Tibial nerve (tissue), 4 donors: ENCODE measurements at places on chromosomes 2 and 18. TPM values are rescaled to one million over a fixed set of nuclear protein-coding genes. Genes with fewer than 3 reads are reported as not detected.
A peak's percentile ranks its signal among the peaks of the same experiment; 100 is the strongest.

- H3K36me3 ChIP-seq, result no peaks in the 10 kb centered on the region
- H3K27me3 ChIP-seq, result no peaks in the 10 kb centered on the region
- no peaks in the 10 kb centered on the region for H3K4me1 ChIP-seq
- no peak for DNase-seq
- no peak overlapping the region for H3K4me3 ChIP-seq
These were observed 402.8 kb downstream of the TXNL1 start for GRCh38 chr18:56235481-56236013.

DNA sequence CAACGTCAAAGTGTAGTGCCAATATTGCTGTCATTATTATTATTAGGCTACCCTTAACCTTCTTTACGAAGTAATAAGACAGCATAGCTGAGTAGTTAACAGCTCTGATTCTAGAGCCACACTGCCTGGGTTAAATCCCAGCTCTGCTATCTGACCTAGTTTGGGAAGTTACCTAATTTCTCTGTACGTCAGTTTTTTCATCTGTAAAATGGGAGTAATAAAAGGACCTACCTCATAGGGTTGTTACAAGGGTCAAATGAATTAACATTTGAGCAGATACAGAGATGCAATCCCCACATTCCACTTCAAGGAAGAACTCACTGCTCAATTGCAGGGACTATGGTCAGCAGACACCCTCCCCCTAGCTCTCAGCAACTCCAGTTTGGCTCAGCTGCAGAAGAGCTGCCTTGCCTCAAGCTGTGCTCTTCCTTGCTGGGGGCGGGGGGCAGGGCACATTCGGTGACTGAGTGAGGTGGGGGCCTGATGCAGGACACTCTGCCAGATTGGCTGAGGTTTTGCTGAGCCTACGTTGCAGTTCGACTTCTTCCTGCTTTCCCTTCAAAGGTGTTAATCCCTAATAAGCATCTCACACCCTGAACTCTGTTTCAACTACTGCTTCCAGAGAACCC lies 11.0 kb upstream of the LGALSL start:
- H3K4me1 ChIP-seq, result no peaks in the 10 kb centered on the region
- no peak overlapping the region for H3K4me3 ChIP-seq
- DNase-seq, result no peak

Gene DNAJC27
- 14.7 TPM for total RNA-seq

- H3K4me1 ChIP-seq, result no peaks in the 10 kb centered on the region
- no peaks in the 10 kb centered on the region for H3K27me3 ChIP-seq
- peak overlapping the region; percentile 71 for H3K27ac ChIP-seq
These were observed 39.7 kb downstream of the CYB5A start for GRCh38 chr18:74252039-74252395.

Gene ADGRF3
- total RNA-seq, result not detected

DNA sequence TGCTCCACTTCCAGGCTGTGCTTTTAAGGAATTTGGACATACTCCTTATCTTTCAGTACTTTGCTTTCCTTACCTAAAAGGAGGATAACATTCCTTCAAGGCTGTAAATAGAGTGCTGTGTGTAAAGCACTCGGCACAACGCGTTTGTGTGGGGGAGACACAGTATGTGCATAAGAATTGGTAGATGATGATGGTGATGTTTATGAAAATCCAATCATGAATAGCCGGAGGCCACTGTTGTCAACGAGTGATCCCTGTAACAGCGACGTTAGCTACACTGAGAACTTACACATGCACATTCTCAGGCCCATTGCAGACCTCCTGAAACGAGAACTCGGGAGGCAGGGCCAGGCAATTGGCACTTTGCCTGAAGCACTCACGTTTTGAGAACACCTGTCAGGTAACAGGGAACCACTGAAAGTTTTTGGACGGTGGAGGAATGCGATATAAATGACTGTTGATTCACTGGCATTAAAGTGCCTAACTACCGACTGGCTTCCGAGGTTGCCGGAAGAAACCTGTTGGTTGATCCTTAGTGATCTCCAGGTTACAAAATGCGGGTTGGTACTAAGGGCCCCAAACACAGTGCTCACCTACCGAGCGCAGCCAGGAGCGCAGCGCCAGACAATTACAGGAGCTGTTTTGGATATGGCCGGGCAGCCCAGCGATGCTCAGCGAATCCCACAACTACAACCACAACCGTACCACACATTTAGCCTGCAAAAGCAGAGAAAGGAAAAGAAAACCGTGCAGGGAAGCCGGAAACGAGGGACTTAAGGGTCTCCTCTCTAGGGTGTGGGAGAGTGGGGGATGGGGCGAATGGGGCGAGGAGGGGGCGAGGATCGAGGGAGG lies 1.0 kb upstream of the MAP4K4 start:
- peak overlapping the region; percentile 93 for H3K27ac ChIP-seq
- peak overlapping the region; percentile 66 for H3K4me3 ChIP-seq
- peak; percentile 22 for DNase-seq
- no peaks in the 10 kb centered on the region for H3K27me3 ChIP-seq
- no peaks in the 10 kb centered on the region for H3K4me1 ChIP-seq

Gene MTCL1
- total RNA-seq, result 5.9 TPM

GRCh38 chr2:189522435-189523151 lies 58.0 kb downstream of the SLC40A1 start:
- DNase-seq, result no peak
- no peaks in the 10 kb centered on the region for H3K36me3 ChIP-seq
- no peak overlapping the region for H3K4me3 ChIP-seq

- no peaks in the 10 kb centered on the region for H3K4me1 ChIP-seq
These were observed 125.5 kb upstream of the REV1 start for GRCh38 chr2:99615247-99615771.

Gene IL36A
- total RNA-seq, result not detected

Gene NOSTRIN
- 22.8 TPM for total RNA-seq

DNA sequence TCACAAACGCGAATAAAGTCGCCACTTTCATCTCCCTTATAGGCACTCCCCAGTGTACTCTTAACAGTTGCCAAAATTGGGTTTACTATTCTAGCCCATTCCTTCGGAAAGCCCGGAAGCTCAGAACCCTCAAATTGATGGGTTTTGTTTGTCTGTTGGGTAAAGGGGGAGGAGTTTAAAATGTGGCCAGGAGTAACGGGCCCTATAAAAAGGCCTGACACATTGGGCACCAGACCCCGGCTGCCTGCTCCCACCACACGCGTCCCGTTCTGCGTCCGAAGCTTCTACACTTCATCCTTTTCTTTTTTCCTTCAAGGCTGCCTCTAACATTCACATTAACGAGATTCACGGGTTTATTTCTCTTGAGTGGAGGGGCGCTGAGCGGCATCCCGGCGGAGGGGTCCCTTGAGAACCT lies 837 bp downstream of the NHEJ1 start:
- H3K4me1 ChIP-seq, result no peaks in the 10 kb centered on the region
- peak overlapping the region; percentile 97 for H3K27ac ChIP-seq
- H3K36me3 ChIP-seq, result no peaks in the 10 kb centered on the region

Gene UGT1A8
- not detected for total RNA-seq

DNA sequence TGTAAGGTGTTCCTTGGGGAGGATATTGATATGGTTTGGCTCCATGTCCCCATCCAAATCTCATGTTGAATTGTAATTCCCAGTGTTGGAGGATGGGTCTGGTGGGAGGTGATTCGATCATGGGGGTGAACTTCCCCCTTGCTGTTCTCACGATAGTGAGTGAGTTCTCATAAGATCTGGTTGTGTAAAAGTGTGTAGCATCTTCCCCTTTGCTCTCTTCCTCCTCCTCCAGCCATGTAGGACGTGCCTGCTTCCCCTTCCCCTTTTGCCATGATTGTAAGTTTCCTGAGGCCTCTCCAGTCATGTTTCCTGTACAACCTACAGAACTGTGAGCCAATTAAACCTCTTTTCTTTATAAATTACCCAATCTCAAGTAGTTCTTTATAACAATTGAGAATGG lies 458.7 kb downstream of the LPIN1 start:
- H3K27me3 ChIP-seq, result no peaks in the 10 kb centered on the region
- no peak overlapping the region for H3K27ac ChIP-seq
- H3K4me3 ChIP-seq, result no peak overlapping the region
- no peak for DNase-seq

Gene SERPINB13
- total RNA-seq, result not detected

Gene KLF7
- 32.0 TPM for total RNA-seq

GRCh38 chr2:47520302-47520630 lies 117.3 kb downstream of the MSH2 start:
- H3K4me1 ChIP-seq, result peaks cover 6% of the 10 kb centered on the region
- no peaks in the 10 kb centered on the region for H3K36me3 ChIP-seq
- H3K27ac ChIP-seq, result no peak overlapping the region
- peak overlapping the region; percentile 48 for H3K4me3 ChIP-seq
- H3K27me3 ChIP-seq, result no peaks in the 10 kb centered on the region

- no peak overlapping the region for H3K4me3 ChIP-seq
- peaks cover under 1% of the 10 kb centered on the region for H3K4me1 ChIP-seq
- no peaks in the 10 kb centered on the region for H3K36me3 ChIP-seq
- no peaks in the 10 kb centered on the region for H3K27me3 ChIP-seq
- no peak overlapping the region for H3K27ac ChIP-seq
These were observed 111.6 kb upstream of the NABP1 start for GRCh38 chr2:191566344-191566743.

- H3K4me3 ChIP-seq, result no peak overlapping the region
- H3K27me3 ChIP-seq, result no peaks in the 10 kb centered on the region
- no peak for DNase-seq
- H3K36me3 ChIP-seq, result no peaks in the 10 kb centered on the region
- no peak overlapping the region for H3K27ac ChIP-seq
These were observed 713.7 kb downstream of the ADCYAP1 start for GRCh38 chr18:1618364-1618763.

DNA sequence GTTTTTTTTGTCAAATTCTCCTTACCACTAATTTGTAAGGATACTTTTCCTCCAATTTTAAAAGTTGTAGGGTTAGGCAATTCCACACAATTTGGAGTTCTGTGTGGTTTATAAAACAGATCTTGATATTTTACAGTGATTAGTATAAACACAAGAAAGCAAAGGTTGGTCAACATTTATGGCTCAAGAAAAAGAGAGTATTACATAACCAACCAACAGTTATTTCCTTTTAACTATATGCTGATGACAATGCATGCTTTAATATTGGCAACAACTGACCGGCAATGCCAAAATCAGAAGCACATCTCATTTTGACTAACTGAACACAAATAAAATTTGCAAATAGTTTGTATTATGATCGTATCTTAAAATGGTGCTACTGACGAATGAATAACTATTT lies 137.2 kb downstream of the CDH2 start:
- no peaks in the 10 kb centered on the region for H3K36me3 ChIP-seq
- no peak overlapping the region for H3K27ac ChIP-seq
- no peaks in the 10 kb centered on the region for H3K4me1 ChIP-seq
- H3K27me3 ChIP-seq, result no peaks in the 10 kb centered on the region

DNA sequence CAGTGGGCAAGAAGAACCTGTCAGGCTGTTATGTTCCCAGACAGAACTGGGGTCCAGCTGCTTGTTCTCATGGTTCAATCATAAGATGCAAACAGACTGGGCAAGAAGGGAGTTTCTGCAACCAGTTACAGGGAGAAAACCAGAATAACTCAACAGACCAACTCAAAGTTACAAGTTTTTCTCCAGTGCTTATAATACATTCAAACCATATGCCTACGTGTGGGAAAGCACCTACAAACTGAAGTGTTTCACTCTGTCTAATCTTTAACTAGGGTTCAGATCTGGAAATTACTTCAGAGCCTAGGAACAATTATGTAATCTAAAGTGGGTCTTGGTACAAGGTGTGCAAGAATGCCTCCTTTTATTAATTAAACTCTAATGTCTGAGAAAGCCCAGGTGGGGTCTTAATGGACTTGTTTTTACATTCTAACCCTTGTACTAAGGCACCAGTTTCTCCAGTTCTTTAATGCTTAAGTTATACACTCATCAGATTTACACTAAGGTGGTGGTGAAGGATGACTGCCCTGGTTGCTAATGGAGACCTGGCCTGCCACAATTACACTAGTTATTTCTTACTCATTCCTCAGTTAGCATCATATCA lies 951.9 kb downstream of the TSN start:
- H3K4me3 ChIP-seq, result no peak overlapping the region
- DNase-seq, result no peak
- no peak overlapping the region for H3K27ac ChIP-seq
- no peaks in the 10 kb centered on the region for H3K36me3 ChIP-seq

DNA sequence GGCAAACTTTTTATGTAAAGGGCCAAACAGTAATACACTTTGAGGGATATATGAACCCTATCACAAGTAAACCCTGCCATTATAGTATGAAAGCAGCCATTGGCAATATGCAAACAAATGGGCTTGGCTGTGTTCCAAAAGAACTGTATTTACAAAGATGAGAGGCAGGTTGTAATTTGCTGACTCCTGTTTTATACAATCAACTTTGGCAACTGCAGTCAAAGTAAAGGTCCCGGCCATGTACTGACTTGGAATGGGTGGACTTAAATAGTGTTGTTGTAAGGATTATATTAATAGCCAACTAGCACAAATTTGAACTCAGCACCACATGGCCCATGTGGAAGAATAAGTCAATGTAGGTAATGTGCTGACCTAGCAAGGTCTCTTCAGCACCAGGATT lies 223.4 kb downstream of the WDPCP start:
- no peaks in the 10 kb centered on the region for H3K27me3 ChIP-seq
- H3K4me3 ChIP-seq, result no peak overlapping the region
- no peaks in the 10 kb centered on the region for H3K36me3 ChIP-seq
- no peaks in the 10 kb centered on the region for H3K4me1 ChIP-seq
- no peak for DNase-seq

GRCh38 chr2:974502-974901 lies 23.9 kb downstream of the SNTG2 start:
- no peaks in the 10 kb centered on the region for H3K4me1 ChIP-seq
- H3K27ac ChIP-seq, result no peak overlapping the region
- no peaks in the 10 kb centered on the region for H3K27me3 ChIP-seq
- no peaks in the 10 kb centered on the region for H3K36me3 ChIP-seq
- H3K4me3 ChIP-seq, result no peak overlapping the region
- DNase-seq, result no peak

DNA sequence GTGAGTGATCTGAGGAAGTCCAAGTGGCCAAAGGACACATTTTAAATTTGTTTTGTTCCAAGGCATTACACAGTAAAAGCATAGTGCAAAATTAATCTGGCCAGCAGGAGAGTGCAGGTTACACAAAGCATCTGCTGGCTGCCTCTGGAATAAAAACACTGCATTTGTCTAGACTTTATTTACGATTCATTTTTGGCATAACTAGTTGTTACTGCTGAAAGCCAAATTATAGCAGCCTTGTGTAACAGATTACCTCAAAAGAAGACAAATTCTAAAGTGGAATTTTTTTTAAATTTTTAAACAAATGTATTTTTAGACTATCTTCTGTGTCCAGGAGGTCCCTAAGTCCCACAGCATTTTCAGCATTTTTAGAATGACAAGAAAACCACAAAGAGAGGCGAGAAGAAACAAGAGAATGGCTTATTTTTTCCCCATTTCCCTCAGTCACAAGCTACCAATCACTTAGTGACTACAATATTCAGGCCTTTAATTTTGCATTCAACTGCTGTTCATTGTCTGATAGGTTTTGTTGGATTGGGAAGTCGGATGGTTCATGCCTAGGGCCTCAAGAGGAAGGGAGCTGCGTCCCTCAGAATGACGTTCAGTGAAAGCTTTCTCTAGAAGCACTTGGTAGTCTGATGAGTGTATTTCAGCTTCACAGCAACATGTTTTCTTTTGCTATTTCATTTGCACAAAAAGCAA lies 46.0 kb downstream of the TMEFF2 start:
- no peaks in the 10 kb centered on the region for H3K27me3 ChIP-seq
- H3K4me1 ChIP-seq, result no peaks in the 10 kb centered on the region
- DNase-seq, result no peak
- no peaks in the 10 kb centered on the region for H3K36me3 ChIP-seq
- no peak overlapping the region for H3K4me3 ChIP-seq
- H3K27ac ChIP-seq, result no peak overlapping the region

- no peak for DNase-seq
- H3K4me1 ChIP-seq, result no peaks in the 10 kb centered on the region
- no peaks in the 10 kb centered on the region for H3K36me3 ChIP-seq
- no peak overlapping the region for H3K27ac ChIP-seq
- H3K4me3 ChIP-seq, result no peak overlapping the region
These were observed 15.5 kb downstream of the HDLBP start for GRCh38 chr2:241300000-241300399.

Gene FN1
- total RNA-seq, result 272 TPM

Gene EHBP1
- total RNA-seq, result 214 TPM
